ENCODE measurements at places on chromosomes 2 and 18.

GRCh38 chr2:203659331-203660049, 46.9 kb upstream of the CD28 start:
- DNase-seq = no peak

GRCh38 chr18:8423051-8423557, 186.1 kb upstream of the RAB12 start:
- DNase-seq = no peak

DNA sequence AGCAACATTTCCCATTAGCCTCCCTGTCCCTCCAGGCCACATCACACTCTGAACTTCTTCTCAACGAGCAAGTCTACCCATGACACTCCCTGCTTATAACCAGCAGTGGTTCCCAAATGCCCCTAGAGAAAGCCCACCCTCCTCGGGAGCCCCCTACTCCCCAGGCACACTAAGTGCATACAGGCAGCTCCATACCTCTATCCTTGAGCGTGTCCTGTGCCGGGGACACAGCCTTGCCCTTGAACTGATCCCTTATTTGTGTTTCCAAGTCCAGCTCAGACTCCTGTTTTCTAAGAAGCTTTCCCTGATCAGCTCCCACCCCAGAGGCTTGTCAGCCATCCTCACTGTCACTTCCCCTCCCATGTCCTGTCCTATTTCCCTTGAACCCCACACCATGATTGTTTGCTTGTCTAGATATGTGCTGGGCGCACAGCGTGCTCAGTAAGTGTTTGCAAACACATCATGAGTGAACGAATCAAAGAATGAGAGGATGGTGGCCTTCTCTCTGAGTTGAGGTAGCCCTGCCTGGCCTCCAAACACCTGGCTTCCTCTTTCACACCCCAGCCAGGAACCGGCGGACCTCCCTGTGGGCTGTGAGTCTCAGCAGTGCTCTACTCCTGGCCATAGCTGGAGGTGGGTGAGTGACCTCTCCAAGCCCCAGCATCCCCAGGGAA, 2.1 kb downstream of the TEX51 start:
- DNase-seq = no peak

- no peak for DNase-seq
These were observed 593 bp upstream of the SDC1 start for GRCh38 chr2:20225294-20226151.

- DNase-seq = no peak
These were observed 14.2 kb downstream of the CAVIN2 start for GRCh38 chr2:191832668-191833067.
